Cardiac muscle cell (in vitro differentiated cells and primary cell): ENCODE measurements at places on chromosomes 12 and 14.

- no peak for DNase-seq
Observed at GRCh38 chr12:104939089-104939488, 19.0 kb downstream of the SLC41A2 start.

GRCh38 chr14:39071096-39071495, 31.9 kb downstream of the SEC23A start:
- DNase-seq, result no peak

DNA sequence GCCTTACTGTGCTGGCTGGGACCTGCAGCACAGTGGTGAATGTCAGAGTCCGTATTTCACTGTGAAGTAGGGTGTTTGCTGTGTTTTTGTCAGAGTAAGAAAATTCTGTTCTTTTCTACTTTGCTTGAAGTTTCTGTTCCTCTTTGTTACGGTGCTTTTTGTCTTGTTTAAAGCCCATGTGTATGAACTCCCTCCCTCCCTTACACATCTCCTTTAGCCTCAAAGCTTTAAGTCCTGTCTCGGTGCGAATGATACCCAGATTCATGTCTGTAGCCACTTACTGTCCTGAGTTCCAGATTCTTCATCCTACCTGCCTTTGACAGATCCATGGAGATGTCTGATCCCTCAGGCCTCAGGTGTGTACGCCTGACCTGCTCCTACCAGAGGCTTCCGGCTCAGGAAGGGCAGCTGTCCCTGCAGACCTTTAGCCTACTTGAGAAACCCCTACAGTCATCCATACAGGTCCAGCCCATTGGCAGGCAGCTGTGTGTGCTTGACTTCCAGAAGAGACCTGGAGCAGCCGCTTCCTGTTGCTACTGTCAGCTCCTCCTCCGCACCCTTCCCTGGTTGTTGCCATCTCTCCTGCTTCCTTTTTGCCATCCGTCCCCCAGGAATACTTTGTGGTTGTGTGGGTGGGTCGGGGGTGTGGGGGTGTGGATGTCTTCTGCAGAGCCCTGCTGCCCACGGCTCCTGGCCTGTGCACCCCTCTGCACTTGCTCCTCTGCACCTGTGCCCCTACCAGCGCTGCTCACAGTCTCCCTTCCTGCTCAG, 72.9 kb downstream of the DDX51 start:
- DNase-seq, result no peak

GRCh38 chr12:57072661-57073060, 5.9 kb downstream of the NEMP1 start:
- no peak for DNase-seq

- DNase-seq, result no peak
Observed at GRCh38 chr12:57135527-57136326, 7.4 kb downstream of the LRP1 start.

- no peak for DNase-seq
Observed at GRCh38 chr12:84636801-84637290, 275.8 kb downstream of the SLC6A15 start.

- no peak for DNase-seq
Observed at GRCh38 chr12:6228535-6229223, 28.5 kb downstream of the CD9 start.

DNA sequence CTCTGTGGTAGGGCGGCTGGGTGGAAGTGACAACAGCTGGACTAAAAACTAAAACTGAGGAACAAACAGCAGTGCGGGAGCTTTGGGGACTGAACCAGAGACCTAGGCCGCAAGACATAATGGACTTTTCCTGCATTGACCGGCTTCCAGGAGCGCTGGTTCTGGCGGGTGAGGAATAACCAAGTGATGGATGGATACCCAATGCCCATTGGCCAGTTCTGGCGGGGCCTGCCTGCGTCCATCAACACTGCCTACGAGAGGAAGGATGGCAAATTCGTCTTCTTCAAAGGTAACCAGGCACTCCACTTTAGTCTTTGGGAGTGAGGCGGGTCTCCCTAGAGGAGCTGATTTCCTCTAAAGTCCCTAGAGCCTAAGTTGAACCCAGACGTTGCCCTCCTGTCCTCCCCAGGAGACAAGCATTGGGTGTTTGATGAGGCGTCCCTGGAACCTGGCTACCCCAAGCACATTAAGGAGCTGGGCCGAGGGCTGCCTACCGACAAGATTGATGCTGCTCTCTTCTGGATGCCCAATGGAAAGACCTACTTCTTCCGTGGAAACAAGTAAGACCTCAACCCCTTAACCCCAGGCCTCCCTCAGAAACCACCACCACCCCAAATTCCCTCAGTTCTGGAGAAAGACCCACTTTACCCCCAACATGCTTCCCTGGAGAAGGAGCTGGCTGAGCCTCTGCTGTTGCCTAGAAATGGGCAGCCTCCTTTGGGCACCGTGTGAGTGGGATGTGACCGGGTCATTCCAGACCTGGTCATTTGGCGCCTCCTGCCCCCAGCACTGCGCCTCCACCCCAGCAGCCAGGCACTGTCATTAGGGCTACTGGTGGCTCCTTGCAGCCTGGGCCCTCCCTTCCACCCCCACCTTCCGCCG, 8.1 kb downstream of the MMP14 start:
- no peak for DNase-seq

GRCh38 chr12:42761086-42761485, 171.5 kb upstream of the PRICKLE1 start:
- DNase-seq, result no peak

GRCh38 chr12:2890388-2891239, at the start of gene TULP3:
Gene TULP3 (plus strand): TSS chr12:2890891. CDS start chr12:2890948, 57 bp downstream.
- DNase-seq, result peak; percentile 98

DNA sequence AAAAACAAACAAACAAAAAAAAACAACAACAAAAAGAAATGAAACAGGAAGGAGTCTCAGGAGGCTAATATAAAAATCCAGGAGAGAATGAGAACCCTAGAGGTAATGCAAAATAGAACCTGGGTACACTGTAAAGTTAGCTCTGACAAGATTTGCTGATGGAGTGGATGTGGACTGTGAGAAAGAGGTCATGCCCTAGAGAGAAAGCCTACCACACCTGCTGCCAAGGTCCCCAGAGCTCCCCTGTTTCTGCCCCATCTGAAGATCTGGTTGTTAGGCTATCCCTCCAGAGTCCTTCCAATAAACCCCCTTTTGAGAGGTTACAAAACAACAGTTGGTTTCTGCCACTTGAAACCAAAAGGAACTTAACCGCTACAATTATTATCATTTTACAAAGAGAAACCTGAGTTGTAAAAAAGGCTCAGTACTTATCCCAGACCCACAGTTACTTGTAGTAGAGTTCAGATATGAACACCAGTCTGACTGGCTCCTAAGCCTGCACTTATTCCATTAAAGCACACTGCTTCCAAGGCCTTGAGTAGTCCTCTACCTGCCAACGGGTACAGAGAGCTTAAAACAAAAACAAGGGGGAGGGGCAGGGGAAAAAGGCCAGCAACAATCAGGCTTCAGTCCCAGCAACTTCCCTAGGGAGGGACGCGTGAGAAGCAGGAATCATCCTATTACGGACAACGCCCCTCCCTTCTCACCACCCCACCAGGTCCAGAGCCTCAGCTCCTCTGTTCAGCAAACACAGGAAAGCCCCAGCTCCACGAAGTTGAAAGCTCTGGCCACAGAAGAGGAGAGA, 27.7 kb downstream of the PPP1R13B start:
- peak; percentile 42 for DNase-seq

DNA sequence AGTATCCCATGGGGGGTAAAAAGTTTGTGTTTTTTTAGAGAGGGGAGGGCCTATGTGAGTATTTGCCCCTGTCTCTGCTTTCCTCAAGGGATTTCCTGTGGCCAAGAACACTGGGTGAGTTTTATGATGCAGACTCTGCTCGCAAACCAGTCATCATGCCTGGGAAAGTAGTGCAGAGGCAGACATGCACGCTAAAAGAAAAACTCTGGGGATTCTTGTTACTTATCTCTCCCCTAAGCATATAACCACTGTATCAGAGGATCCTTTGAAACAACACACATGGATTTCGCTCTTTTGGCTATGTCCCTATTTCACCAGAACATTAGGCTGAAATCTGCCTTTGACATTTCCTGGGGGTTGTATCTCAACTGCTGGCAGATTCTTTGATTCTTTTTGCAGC, 1845.8 kb upstream of the SEL1L start:
- no peak for DNase-seq

- peak; percentile 86 for DNase-seq
Observed at GRCh38 chr14:68978172-68978911, 760 bp downstream of the ACTN1 start.

GRCh38 chr12:42426746-42427145, 100.8 kb downstream of the PPHLN1 start:
- DNase-seq, result peak; percentile 73

GRCh38 chr14:74261288-74261687, 22.0 kb downstream of the VSX2 start:
- DNase-seq, result no peak

GRCh38 chr14:100012478-100013327, 52.5 kb upstream of the EVL start:
- DNase-seq, result peak; percentile 77

DNA sequence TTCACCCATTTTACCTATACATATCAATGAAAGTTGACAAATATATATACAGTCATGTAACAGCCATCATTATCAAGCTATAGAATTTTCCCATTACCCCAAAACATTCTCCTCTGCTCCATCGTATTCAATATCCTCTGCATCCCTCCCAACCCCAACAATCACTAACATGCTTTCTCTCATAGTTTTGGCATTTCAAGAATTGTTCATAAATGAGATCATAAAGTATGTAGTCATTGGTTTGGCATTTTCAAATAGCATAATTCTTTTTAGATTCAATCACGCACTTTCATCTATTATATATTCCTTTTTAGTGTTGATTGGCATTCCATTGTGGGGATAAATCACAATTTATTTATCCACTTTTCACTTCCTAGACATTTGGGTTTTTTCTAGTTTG, 866.0 kb upstream of the TMEM132C start:
- no peak for DNase-seq
